ENCODE measurements at places on chromosomes 7 and 10.

DNA sequence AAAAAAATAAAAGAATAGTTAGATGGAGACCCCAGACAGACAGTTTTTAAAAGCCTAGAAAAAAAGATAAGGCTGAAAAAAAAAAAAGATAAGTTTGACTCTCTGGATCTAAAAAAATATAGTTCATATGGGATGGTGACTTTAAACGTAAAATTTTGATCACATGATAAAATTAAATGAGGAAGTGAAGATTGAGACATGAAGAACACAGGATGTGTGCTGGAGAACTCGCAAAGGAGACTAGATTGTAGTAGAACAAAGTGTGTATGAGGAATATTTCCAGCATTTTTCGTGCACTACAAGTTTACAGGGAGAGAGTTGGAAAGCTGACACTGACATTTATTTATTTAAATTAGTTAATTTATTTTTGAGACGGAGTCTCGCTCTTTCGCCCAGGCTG lies 286.4 kb downstream of the PRPF18 start:
- H3K4me3 ChIP-seq, result no peak overlapping the region
- DNase-seq, result no peak
- peaks cover 3% of the 10 kb centered on the region for H3K27me3 ChIP-seq

DNA sequence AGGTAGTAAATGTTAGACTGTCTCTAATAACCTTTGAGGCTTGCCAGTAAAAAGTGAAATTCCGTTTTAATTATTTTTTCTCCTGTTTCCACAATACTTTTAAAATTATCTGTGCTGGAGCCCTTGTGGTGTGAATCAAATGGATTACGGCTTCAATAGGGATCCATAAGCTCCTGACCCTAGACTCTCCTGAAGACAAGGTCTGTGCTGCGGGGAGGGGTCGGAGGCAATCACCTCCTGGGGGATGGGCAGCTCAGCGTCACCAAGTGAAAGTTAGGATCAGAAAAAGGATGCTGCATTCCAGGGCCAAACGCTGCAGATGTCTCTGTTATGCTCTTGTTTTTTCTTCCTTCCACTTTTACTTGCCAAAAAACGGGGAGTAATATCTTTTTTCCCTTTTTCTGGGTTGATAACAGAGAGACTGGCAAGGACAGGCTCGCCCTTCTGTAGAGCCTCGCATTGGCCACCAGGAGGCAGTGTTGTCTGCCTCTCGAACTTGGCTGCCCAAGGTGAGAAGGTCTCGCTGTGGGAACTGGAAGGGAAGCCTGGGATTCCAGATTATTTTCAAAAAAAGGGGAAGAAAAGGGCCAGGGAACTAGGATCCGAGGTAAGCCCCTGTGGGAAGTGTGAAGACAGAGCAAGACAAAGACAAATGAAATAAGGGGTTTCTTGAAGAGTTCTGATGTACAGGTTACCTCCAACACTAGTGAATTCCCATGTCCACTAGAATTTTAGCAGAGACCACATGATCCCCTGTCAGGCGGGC lies 621.9 kb downstream of the ACTR3B start:
- no peaks in the 10 kb centered on the region for H3K4me1 ChIP-seq
- no peak overlapping the region for H3K4me3 ChIP-seq
- peak; percentile 17 for DNase-seq
- H3K36me3 ChIP-seq, result no peaks in the 10 kb centered on the region
- H3K27me3 ChIP-seq, result no peaks in the 10 kb centered on the region
- H3K27ac ChIP-seq, result no peak overlapping the region

DNA sequence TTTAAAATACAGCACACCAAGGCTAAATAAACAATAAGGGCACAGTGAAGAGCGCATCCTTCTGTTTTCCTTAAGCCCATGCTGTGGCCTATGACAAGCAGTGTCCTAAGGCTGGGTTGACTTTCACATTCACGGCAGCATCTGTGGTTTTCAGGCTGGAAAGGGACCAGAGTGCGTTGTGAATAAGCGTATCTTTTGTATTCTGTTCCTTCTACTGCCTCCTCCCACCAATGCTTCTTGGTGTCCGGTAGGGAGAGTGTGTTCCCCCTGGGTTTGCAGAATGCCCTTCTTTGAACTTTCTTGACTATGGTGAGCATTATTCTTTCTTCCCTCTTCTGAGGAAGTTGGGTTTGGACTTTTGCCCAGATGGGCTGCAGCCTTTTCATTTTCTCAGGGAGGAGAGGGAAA lies 73.6 kb downstream of the ABCA13 start:
- H3K27me3 ChIP-seq, result peaks cover 14% of the 10 kb centered on the region
- H3K4me3 ChIP-seq, result no peak overlapping the region
- DNase-seq, result no peak
- H3K4me1 ChIP-seq, result no peaks in the 10 kb centered on the region

DNA sequence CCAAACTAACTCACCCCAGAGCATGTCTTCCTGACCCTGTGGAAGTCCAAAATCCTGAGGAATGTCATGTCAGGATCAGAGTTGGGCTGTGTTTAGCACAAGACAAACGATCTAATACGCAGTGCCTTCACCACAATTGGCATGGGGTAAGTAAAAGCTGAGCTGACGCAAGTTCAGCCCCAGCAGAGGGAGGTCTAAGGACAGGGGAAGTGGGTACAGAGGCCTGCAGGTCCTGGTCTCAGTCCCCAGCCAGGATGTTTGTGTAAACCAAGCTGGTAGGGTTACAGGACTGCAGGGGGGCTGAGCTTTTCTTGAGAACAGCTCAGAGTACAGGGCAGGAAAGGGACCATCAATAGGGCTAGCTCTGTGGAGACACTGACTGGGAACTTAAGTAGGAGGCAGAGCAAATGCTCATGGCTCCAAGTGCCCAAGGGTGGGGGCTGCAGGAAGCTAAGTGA lies 5.3 kb upstream of the KCNIP2 start:
- no peak overlapping the region for H3K4me3 ChIP-seq
- no peaks in the 10 kb centered on the region for H3K36me3 ChIP-seq
- no peak for DNase-seq
- peaks cover 6% of the 10 kb centered on the region for H3K4me1 ChIP-seq
- H3K27ac ChIP-seq, result no peak overlapping the region

- DNase-seq, result peak; percentile 16
- H3K4me1 ChIP-seq, result no peaks in the 10 kb centered on the region
- H3K27me3 ChIP-seq, result no peaks in the 10 kb centered on the region
- H3K27ac ChIP-seq, result no peak overlapping the region
- H3K4me3 ChIP-seq, result no peak overlapping the region
- H3K36me3 ChIP-seq, result no peaks in the 10 kb centered on the region
These were observed 872.4 kb downstream of the LRMDA start for GRCh38 chr10:76303682-76304316.

- DNase-seq, result no peak
- H3K4me1 ChIP-seq, result no peaks in the 10 kb centered on the region
- no peak overlapping the region for H3K27ac ChIP-seq
These were observed 132.5 kb upstream of the EFCAB10 start for GRCh38 chr7:105713488-105714465.

GRCh38 chr7:30238721-30239441 lies 45.5 kb upstream of the ZNRF2 start:
- peaks cover 3% of the 10 kb centered on the region for H3K4me1 ChIP-seq
- no peak overlapping the region for H3K4me3 ChIP-seq
- no peaks in the 10 kb centered on the region for H3K36me3 ChIP-seq
- no peak overlapping the region for H3K27ac ChIP-seq
- peaks cover 11% of the 10 kb centered on the region for H3K27me3 ChIP-seq

GRCh38 chr10:43160921-43161255 lies 22.6 kb downstream of the CSGALNACT2 start:
- no peak overlapping the region for H3K4me3 ChIP-seq
- peaks cover 51% of the 10 kb centered on the region for H3K36me3 ChIP-seq
- H3K27me3 ChIP-seq, result no peaks in the 10 kb centered on the region
- peaks cover 47% of the 10 kb centered on the region for H3K4me1 ChIP-seq

DNA sequence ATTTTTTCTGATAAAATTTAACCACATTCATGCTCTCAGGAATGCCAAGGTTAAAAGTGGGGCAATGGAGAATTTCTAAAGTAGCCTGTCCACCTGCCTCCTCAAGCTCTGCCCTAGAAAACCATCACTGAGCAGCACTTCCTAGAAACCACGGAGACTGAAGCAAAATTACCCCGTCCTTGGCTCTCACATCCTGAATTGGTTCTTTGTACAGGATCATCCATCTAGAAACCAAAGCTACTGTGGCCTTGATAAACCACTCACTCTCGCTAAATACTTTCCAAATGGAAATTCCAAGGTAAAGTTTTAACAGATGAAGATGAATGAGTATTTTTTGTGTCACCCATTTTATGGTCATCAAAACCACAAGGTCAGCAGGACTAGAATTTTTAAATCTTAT lies 96.6 kb downstream of the AVL9 start:
- peaks cover 2% of the 10 kb centered on the region for H3K27me3 ChIP-seq
- no peak for DNase-seq
- H3K4me1 ChIP-seq, result peaks cover 15% of the 10 kb centered on the region
- no peak overlapping the region for H3K4me3 ChIP-seq
- peaks cover 10% of the 10 kb centered on the region for H3K36me3 ChIP-seq

GRCh38 chr10:128013626-128014025 lies 106.7 kb downstream of the PTPRE start:
- H3K4me3 ChIP-seq, result no peak overlapping the region
- H3K36me3 ChIP-seq, result no peaks in the 10 kb centered on the region
- no peaks in the 10 kb centered on the region for H3K27me3 ChIP-seq
- no peak overlapping the region for H3K27ac ChIP-seq
- no peak for DNase-seq
- H3K4me1 ChIP-seq, result peaks cover 12% of the 10 kb centered on the region

GRCh38 chr7:157739031-157739430 lies 402.2 kb downstream of the DNAJB6 start:
- H3K4me1 ChIP-seq, result no peaks in the 10 kb centered on the region
- H3K4me3 ChIP-seq, result no peak overlapping the region
- no peak for DNase-seq
- H3K27me3 ChIP-seq, result no peaks in the 10 kb centered on the region
- no peaks in the 10 kb centered on the region for H3K36me3 ChIP-seq
- H3K27ac ChIP-seq, result no peak overlapping the region

- H3K27ac ChIP-seq, result peak overlapping the region; percentile 55
- H3K4me3 ChIP-seq, result peak overlapping the region; percentile 89
- H3K27me3 ChIP-seq, result peaks cover 7% of the 10 kb centered on the region
- DNase-seq, result peak; percentile 27
- H3K36me3 ChIP-seq, result no peaks in the 10 kb centered on the region
These were observed 811 bp upstream of the ARHGAP12 start for GRCh38 chr10:31929261-31930022.

GRCh38 chr7:148950806-148951205 lies 66.7 kb upstream of the EZH2 start:
- DNase-seq, result no peak
- no peaks in the 10 kb centered on the region for H3K4me1 ChIP-seq

GRCh38 chr10:46250898-46251856 lies 35.6 kb upstream of the ANTXRL start:
- H3K4me3 ChIP-seq, result no peak overlapping the region
- H3K27me3 ChIP-seq, result no peaks in the 10 kb centered on the region
- DNase-seq, result peak; percentile 4
- H3K4me1 ChIP-seq, result peaks cover 3% of the 10 kb centered on the region
- no peak overlapping the region for H3K27ac ChIP-seq

DNA sequence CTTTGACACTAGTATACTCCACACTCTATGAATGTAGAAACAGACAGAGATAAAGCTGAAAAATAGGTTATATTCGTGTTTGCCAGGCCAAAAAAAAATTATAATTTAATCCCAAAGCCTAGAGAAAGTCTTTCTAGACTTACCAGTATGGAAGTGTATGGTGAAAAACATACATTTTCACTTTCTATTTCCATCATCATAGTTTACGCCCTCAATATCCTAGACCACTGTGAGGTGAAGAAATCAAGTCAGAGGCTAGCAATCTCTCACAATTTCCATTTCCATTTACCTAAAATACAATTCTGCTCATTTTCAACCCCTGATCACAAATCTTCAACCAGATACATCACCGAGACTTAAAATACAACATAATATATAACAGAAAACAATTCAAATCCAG lies 16.2 kb downstream of the GPR22 start:
- H3K4me3 ChIP-seq, result no peak overlapping the region
- peaks cover 3% of the 10 kb centered on the region for H3K36me3 ChIP-seq
- H3K4me1 ChIP-seq, result peaks cover 13% of the 10 kb centered on the region
- no peak overlapping the region for H3K27ac ChIP-seq

GRCh38 chr10:48613016-48613415 lies 8.1 kb upstream of the ARHGAP22 start:
- no peaks in the 10 kb centered on the region for H3K4me1 ChIP-seq
- no peak overlapping the region for H3K27ac ChIP-seq
- no peak for DNase-seq
- H3K36me3 ChIP-seq, result no peaks in the 10 kb centered on the region

GRCh38 chr10:79930267-79930666 lies 18.6 kb downstream of the SFTPD start:
- no peak overlapping the region for H3K27ac ChIP-seq
- H3K27me3 ChIP-seq, result peaks cover 25% of the 10 kb centered on the region
- no peaks in the 10 kb centered on the region for H3K4me1 ChIP-seq
